ENCODE measurements at places on chromosomes 3 and 15.

DNA sequence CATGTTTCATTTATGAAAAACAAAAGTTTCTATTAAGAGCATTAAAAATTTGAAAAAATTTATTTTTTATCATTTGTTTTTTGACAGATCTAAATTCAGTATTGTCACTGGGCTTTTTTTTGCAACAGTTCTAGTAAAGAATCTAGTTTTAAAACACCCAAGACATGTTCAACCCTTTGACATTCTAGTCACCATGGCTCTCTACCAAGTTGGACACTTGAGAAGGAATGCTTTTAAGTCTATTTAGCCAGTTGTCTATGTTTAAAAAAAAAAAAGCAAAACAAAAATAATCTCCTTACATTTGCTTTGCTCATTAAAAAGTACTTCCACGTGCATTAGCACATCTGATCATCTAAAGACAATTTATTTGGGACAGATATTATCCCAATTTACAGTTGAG is 417.5 kb downstream of the RSL24D1 start:
- DNase-seq, result no peak

DNA sequence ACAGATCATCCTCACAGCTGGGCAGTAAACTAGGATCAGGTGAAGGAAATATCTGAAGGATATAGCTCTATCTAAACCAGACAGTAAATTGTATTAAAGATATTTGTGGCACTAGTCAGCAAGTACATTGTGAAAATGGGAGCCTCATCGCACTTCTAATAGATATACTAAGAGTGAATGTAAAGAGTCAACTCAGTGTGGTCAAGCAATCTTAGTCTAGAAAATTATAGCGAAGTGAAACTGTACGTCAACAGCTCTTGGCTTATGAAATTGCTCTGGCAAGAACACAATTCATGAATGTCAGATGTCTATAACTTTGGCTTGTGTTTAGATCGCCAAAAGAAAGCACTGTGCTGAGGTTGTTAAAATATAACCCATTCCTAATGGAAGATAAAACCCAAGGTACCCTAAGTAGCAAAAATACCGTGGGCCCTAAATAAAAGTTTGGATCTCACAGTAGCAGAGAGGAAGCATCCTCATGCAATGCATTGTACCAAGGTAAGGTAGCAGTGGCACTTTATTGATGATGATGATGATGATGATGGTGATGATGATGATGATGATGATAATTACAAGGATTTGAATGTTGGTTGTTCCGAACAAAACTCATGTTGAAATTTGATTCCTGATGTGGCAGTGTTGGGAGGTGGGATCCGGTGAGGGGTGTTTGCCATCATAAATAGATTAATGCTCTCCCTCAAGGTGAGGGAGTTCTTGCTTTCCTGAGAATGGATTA is 228.5 kb downstream of the UNC13C start:
- DNase-seq, result no peak

DNA sequence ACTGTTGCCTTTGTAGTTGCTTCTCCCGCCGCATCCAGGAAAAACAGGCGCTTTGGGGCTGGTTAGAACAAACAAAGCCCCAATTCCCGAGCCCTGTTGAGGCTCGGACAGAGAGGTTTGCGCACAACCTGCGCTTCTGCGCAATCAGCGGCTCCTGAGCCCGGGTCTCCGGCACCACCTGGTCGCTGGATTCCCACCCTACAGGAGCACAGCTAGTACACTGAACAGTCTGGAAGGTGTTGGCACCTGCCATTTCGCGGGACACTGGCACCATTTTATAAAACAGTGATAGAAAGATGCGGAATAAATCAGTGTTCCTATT is 13.8 kb downstream of the ZIC4 start:
- DNase-seq, result no peak

- no peak for DNase-seq
These were observed 93.2 kb downstream of the UACA start for GRCh38 chr15:70669966-70670658.

DNA sequence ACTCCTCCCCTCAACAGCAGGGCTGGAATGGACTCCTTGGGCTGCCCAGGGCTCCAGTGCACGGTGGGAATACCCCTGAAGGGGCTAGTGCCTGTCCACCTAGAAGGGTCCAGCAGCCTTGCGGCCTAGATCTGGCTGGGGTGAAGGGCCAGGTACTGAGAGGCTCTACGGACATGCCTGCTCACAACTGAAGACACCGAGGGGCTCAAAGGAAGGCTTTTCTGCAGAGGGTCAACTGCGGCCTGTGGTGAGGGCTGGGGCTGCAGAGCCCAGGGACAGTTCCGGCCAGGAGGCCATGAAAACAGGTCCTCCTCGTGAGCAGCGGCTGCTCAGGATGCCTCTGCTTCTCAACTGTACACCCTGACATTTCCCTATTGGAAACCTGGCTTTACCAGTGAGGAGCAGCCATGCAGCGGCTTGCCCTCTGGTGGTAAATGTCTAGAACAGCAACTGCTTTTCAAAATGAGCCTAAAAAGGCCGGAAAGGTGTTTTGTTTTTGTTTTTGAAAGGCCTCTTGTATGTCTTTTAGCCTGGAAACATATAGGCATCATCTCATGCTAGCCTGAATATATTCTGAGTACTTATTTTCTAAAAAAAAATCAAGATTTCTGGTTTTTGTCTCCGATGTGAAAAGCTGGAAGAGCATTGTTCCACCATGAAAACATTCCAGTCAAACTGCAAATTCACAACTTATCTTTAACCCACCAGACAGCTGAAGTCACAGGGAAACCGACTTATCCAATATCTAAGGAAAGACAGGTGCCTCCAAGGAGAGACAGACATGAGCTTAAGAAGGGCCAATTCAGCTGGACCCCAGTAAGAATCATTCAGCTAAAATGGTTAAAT is 163.4 kb downstream of the KLF13 start:
- DNase-seq, result peak; percentile 60
